Renal cortical epithelial cell (primary cell): ENCODE measurements at places on chromosomes 1 and 21. TPM values are rescaled to one million over a fixed set of nuclear protein-coding genes. Genes with fewer than 3 reads are reported as not detected.

DNA sequence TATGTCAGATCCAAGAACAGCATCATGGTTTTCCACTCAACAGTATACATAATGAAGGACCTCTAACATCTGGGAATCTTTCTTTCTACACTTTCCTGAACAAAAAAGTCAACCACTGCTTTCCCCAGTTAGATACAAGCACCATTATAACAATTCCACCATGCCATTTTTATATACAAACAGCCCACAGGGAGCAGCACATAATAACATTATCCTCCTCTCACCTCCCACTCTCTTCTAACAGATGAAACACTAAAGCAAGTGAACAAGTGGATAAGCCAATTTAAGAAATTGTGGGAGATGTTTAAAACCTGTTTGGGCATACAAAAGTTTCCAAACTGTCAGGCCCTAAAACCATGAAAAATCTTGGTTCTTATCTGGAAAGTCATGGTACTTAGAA, 29.4 kb upstream of the PRRC2C start:
- no peak for DNase-seq

- DNase-seq = no peak
These were observed 7.9 kb upstream of the ZSCAN20 start for GRCh38 chr1:33464552-33464951.

DNA sequence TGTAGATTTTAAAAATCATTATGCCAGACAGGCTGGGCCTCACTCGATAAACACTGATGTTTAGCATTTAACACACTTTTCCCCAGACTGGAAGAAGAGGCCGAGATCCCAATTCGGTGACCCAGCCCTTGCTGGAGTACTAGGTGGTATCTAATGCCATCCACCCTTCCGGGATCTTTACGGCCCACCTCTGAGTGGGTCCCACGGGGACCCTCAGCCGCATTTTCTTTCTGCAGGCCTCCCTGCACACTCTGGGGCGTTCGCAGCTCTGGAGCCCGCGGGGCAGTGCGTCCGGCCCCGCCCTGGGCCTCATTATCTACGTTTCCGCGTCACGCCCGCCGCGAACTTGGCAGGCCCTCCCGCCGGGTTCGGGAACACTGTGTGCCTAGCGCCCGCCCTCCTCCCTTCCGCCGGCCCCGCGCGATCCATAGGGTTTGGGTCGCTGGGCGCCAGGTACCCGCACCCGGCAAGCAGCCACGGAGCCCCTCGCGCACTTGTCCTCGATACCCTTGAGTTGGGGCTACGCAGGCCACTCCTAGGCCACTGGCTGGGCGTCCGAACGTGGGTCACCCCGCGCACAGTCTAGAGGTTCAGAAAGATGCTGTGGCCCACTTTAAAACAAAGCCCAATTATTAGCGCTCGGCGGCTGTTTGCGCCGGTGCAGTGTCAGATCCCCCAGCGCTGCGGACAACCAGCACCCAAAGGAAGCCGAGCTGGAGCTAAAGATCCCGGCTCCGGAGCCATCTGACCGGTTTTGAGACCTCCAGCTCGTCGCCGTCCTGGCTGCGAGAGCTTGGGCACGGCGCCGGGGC, 950 bp upstream of the EVA1C start:
- no peak for DNase-seq

DNA sequence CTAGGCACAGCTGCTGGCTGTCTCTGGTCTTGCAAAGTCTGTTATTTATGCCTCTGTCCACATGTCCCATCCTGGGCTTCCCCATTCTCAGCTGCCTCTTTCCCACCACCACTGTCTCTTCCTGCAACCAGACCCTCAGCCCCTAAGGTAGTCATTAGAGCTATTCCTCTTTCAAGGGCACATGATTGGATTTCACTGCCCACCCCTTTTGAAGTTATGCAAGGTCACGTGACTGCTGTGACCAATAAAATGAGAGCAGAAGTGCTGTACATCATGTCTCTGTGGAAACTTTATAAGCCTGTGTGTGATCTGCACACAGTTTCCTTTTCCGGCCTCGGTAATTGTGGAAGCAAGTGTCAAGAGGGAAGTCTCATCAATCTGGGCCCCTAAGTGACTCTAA, 136.6 kb upstream of the HMGB4 start:
- no peak for DNase-seq

- no peak for DNase-seq
These were observed 651.6 kb downstream of the PLPP3 start for GRCh38 chr1:55927702-55928290.

DNA sequence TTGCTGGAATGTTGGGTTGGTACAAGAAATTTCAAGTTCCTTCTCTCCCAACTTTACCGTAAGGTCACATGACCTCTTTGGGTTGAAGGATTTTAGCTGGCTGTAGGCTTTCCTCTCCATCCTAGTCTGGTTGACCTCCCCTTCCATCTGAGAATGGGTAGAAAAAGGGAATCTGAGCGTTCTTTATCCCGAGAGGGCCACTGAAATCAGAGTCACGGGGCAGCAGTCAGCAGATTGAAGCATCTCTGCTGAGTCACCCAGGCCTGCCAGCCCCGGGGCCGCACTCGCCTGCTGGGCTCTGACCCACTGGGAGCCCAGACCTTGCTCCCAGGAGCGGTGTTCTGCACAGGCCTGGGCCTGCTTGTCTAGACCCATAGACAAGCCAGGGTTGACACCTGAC, 31.0 kb downstream of the TMCC2 start:
- DNase-seq = peak; percentile 33

DNA sequence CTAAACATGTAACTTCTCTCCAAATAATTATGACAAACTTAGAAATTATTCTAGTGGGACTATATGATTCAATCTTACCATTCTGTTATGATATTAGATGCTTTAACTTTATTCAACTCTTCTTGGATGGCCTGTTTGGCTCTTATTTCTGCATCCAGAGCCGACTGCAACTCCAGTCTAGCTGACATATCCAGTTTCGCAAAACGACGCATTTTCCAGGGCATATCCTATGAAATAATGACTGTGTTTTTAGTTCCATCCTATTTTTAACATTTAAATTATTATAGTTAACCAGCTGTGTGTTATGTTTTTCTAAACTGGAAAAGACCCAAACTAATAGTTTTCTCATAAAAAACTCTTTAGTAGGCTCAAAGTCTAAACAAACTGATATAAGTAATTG, 133.7 kb downstream of the COQ8A start:
- DNase-seq = no peak

DNA sequence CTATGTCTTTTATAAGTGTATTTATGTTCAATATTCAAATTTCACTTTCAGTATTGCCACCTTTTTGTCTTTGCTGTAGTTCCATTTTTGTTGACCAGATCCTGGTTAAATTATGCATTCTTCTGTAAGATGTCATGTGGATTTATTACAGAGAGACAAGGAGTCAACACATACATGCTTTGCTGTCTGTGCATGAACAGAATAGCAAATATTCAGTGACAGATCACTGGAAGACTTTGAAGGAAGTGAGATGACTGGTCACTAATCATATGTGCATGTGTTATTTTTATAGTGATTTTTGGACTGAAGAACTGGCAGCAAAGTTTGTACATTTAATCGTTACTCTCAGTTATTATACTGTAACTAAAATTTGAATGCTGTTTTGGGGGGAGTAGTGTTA, 117.2 kb downstream of the PLPPR5 start:
- DNase-seq = no peak

ZNHIT6 gene
- total RNA-seq = 19.4 and 27.3 TPM in 2 replicates

PIP5K1A gene
- 67.4 and 95.5 TPM in 2 replicates for total RNA-seq

CLIC6 gene
- 0.50 and 2.3 TPM in 2 replicates for total RNA-seq

DISP3 gene
- under 0.01 TPM in 1 of 2 replicates, not detected in the other for total RNA-seq

MPZ gene
- 0.45 and 1.4 TPM in 2 replicates for total RNA-seq

CRNN gene
- not detected in 2 replicates for total RNA-seq
